ENCODE measurements at places on chromosomes 1 and 21.

- DNase-seq, result no peak
These were observed 9.6 kb upstream of the BGLAP start for GRCh38 chr1:156232201-156232894.

DNA sequence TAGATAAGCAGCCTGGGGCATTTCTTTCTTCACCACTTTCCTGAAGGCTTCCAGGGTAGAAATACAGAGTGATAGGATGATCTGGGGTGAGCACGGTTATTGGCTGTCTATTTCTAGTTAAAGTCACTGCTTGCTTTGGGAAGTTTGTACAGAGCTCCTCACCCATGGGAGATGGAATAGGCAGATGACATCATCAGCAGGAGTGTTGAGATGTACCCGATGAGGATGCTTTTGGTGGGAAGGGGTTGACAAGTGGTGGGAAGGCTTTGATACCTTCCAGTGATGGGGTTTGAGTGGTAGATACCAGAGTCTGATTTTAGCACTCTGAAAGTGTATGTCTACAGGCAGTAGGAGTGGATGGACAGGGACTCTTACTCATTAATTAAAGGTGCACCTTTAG is 112.6 kb downstream of the BRINP2 start:
- no peak for DNase-seq

GRCh38 chr1:231028682-231029081 is 11.4 kb downstream of the FAM89A start:
- no peak for DNase-seq

DNA sequence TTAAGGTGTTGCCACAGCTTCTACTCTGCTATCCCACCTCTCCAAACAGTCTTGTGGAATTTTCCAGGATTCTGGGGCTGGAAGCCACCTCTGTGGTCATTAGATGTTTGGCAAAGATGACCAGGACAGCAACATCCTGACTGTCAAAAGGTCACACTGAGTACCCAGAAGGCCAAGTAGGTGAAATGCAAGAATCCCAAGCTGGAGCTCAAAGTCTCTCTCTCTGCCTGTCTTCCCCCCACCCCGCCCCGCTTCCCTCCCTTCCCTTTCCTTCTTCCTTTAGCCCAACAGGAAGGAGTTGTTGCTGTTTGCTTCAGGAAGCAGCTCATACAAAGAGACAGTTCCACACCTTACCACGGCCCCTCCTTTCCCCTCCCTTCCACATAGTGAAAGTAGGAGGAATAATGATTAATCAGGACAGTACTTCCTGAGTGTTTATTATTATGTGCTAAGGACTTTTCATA is 75.6 kb upstream of the SLC2A1 start:
- no peak for DNase-seq

GRCh38 chr1:6144175-6144574 is 35.9 kb downstream of the CHD5 start:
- DNase-seq, result no peak

GRCh38 chr1:89041119-89041641 is 18.5 kb upstream of the GBP3 start:
- DNase-seq, result no peak

DNA sequence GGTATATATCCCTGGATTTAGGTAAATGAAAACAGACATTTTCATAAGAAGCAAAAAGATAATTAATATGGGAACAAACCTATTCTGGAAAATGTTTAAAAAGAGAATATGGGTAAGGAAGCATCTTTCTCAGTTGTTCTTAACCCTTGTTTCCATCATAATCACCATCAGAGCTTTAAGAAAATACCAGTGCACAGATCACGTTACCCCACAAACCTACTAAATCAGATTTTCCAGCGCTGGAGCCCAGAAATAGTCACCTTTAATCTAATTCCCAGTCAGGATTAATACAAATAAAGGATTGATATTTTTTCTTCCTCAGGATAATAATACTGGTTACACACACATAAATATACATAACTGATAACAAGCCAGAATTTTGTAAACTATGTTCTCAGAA is 44.6 kb downstream of the PTPRC start:
- no peak for DNase-seq

GRCh38 chr1:86472152-86472551 is 3.4 kb downstream of the CLCA1 start:
- DNase-seq, result no peak

DNA sequence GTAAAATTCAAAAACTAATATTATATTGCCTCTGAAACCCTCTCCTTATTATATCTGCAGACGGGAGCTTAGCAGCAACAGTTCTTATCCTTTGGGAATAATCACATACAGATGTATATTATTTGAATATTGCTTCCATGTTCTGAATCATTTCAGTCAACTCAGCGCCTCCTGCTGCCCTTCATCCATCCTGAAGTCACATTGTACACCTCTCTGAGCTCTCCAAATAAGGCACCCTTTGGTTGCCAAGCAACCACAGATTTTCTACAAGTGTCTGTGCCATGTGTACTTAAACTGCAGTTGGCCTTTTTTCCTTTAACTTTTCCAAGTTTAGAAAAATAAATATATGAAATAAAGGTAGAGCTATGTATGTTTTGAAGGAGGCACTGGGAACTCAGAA is 384.3 kb downstream of the LRRIQ3 start:
- peak; percentile 5 for DNase-seq

- no peak for DNase-seq
These were observed 139.1 kb upstream of the CHRM3 start for GRCh38 chr1:239247285-239247684.

DNA sequence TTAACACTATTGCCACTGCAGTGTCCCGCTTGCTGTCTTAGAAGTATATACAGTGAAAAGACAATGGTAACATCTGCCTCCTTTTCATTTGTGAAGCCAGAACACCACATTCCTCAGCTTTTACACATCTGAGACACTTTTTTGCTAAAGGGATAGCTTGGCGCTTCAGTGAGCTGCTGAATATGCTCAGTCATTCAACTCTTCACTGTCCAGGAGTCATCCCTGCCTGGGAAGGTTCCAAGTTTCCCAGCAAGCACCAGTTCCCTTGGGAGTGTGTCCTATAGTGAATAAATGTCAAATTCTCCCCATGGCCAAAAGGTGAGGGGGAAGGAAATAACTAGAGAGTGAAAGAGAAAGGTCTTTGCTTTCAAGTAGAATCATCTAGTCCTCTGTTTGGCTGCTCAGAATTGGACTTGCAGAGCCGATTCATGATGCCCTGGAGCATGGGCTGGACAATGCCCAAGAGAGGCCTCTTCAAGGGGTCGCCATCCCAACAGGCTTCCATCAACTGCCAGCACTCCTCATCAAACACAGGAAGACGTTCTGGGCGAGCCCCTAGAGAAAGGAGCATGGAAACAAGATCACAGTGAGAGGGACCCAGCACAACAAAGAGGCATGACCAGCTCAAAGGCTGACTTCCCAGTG is 25.5 kb upstream of the RBBP5 start:
- no peak for DNase-seq

DNA sequence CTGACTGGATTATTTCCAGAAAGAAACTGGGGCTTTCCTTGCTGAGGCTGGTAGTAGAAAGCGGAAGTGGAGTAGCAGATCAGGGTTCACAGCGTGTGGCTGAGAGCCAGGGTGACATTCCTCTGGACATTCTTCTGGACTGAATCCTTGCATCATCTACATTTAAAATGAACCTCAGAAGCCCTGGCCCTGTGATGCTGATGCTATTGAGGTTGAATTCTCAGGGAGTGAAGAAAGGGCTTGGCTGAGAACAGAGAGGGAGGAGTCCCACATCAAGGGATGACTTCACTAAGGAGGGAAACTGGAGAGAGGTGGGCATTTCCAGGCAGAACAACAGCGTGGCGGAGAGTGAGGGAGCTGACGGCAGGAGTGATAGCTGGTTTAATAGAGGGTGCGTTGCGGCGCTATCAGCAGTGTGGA is 102.3 kb upstream of the LMO4 start:
- peak; percentile 25 for DNase-seq

DNA sequence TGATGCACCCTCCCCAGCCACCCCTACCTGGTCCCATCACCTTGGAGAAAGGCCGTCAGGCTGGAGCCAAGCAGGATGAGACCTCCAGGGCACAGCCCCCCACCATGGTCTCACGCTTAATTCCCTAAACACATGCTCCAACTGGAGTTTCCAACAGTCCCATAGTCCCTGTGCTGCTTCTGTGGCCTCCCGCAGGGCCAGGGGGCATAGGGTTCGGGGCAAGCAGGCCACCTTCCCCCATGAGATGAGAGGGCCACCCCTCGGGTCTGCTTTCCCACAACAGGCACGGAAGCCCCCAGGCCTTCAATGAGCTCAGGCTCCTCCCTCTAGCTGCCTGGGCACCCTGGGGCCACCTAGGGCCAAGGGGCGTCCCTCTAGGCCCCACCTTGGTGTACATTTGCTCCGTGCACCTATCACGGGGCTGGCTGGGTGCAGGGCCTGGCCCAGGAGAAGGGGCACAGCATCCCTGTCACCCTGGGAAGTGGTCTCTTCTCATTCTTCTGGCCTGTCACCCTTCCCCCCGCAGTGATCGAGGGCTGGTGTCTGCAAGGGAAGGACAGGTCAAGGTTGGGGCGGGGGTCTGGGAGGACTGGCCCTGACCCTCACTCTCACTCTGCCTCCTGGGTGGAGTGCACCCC is 42.4 kb downstream of the TRIM11 start:
- no peak for DNase-seq

- no peak for DNase-seq
These were observed 86.6 kb downstream of the SLC25A24 start for GRCh38 chr1:108113496-108113895.

- no peak for DNase-seq
These were observed 2.3 kb downstream of the UMODL1 start for GRCh38 chr21:42073145-42074099.

DNA sequence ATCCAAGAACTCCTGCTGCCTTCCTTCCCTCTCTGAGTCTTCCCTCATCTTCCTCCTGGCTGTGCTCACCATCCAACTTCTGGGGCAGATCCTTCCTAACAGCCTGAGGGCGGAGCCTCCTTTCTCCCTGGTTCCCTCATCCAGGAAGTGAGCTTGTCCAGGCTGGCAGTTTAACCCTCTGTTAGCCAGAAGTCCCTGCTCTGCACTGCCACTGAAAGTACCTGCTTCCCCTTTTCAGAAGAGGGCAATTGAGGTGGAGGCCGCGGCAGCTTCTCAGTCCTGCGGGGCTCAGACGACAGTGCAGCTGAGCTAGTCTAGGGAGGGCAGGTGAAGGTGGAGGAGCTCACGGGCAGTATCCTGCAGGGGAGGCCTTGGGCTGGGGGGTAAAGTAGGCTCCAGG is 149.1 kb downstream of the FCRL5 start:
- DNase-seq, result no peak

GRCh38 chr1:40662864-40663263 is 2.6 kb downstream of the RIMS3 start:
- no peak for DNase-seq

DNA sequence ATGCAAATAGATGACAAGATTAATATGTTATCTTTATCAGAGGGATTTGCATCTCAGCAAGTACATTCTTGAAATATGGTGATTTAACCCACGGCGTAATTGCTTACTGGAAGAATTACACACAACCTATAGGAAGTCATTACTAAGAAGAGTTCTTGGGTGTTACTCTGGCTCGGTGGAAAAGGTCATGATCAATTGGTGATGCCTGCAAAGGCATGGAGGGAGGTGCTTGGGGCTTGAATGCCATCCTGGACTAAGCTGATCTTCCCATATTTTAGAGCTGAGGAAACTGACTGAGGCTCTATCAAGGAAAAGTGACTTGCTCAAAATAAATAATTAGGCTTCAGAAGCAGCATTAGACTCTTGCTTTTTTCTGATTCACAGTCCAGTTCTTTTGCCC is 137.5 kb upstream of the JUN start:
- no peak for DNase-seq

- no peak for DNase-seq
These were observed 21.0 kb downstream of the PCSK9 start for GRCh38 chr1:55060133-55060999.

DNA sequence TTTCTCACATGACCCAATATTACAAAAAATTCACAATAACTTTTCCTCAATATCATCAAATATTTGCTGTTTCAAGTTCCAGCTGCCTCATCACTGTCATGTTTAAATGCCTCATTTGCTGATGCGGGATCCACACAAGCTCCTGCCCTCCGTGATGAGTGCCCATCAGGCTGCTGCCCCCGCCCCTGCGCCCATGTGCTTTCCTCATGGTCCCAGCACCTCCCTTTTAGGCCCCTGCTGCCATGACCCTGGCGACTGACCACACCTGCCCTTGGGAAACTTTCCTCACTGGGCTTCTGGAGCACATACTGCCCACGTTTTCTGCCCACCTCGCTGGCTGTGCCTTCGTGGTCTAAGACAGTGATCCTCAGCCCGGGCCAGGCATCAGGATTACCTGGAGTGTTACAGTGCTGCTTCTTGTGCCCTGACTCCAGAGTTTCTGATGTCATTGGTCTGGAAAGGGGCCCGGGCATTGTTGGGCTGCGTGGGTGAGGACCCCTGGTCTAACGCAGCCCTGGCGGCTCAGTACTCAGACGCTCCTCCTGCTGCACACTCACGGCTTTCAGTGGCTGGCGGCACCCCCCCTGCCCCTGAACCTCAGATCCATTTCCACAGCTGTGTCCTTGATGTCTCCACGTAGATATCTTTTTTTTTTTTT is 20.5 kb downstream of the PLEKHM2 start:
- DNase-seq, result no peak

- no peak for DNase-seq
These were observed 15.4 kb downstream of the POLR3GL start for GRCh38 chr1:145979746-145980456.

- DNase-seq, result no peak
These were observed 7.8 kb upstream of the CD58 start for GRCh38 chr1:116578581-116578980.

DNA sequence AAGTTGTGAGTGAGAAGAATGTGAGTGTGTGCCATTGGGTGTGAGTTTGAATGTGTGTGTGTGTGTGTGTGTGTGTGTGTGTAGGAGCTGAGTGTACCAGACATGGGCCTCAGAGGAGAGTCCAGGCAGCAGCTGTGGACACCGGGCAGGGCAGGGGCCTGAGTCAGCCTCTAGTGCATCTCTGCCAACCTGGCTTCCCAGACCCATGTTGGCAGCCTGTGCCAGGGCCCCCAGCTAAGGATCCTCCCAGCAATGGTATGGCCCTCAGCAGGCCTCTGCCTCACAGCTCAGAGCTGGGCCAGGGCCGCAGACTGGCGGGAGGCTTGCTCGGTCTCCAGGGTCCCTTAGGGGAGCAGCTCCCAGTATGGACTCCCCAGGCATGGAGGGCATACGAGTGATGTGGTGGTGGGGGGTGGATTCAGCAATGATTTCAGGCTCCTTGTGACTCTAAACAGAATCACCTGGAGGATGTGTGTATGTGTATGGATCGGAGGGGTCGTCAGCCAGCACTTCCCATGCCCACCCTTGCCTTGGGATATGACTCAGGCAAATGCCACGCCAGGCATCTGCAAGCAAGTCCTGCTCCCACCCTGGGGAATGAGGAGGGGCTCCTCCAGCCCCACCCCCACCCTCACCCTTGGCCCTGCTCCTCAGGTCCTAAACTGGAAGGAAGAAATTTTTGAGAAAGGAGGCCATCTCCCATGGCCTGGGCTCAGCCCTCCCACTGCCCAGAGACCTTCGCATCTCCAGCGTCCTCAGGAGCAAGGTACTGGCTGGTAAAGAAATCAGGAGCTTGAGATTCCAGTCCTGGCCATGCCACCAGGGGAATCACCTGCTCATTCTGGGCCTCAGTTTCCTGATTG is 1.8 kb upstream of the FOXO6 start:
- no peak for DNase-seq

- no peak for DNase-seq
These were observed 859 bp downstream of the IFFO2 start for GRCh38 chr1:18955441-18956192.
